Ureter (tissue), 1 donor: ENCODE measurements at places on chromosomes 3 and 15. TPM values are rescaled to one million over a fixed set of nuclear protein-coding genes. Genes with fewer than 3 reads are reported as not detected.
A peak's percentile ranks its signal among the peaks of the same experiment; 100 is the strongest.

The LRRC49 gene
- total RNA-seq, result 28.1 TPM

DNA sequence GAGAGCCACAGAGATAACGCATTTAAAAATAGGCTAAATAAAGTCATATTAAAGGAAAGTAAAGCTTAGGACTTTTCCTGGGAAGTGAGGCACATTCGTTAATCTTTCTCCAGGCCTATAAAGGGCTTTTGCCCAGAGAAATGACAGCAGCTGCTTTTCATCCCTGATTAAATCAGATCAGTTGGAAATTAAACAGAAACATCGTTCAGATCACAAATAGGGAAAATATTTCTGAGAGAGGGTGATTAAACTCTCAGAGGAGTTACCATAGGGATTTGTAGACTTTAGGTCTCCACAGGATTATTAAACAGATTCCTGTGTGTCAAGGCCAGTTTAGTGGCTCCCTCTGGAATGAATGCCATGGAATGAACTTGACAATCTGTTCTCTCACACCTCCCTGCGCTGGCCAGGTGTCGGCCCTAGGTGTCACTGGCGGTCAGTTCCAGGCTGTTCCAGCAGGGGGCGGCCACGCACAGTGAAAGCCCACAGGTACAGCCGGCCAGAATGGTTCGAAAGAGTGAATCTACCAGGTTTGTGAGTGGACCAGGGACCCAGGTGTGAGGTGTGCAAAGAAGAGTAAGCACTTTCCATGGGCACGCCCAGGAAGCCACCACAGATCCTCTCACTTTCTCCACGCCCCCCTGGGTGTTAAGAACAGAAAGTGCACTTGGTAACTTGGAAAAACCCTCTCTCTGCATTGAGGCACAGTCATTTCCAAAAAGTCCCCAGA is 253.0 kb upstream of the RASGRP1 start:
- peak; percentile 85 for DNase-seq

GRCh38 chr15:23760024-23760423 is 72.9 kb upstream of the NDN start:
- no peak for DNase-seq

GRCh38 chr15:85651548-85651947 is 143.2 kb downstream of the KLHL25 start:
- no peak for DNase-seq

DNA sequence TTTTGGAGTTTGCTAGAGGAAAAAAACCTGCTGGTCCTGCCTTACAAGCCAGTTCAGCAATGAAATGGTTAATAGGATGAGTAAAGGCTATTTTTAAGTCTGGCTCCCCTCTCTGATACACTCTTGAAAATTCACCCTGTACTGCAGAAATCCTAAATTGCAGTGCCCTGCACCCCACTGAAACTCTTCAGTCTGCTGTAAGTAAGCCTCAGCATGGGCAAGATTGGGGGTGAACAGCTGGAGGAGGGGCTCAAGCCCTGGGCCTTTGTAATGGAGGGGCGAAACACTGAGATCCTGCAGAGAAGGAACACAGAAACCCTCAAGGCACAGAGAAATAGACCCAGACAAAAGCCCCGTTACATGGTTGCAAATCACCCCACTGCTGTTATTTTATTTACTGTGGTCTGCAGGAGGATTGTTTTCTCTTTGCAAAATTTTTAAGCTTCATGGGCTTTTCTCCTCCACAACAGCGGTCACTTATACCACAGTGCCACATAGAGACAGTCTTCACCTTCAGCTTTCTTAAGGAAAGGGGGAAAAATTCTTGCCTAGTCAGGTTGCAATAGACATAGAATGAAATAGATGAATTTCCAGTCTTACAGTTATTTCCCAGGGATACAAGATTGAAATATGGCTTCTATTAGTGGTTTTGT is 45.0 kb downstream of the SOX2 start:
- DNase-seq, result no peak
